CD8-positive, alpha-beta memory T cell (primary cell): ENCODE measurements at places on chromosomes 5 and 9. TPM values are rescaled to one million over a fixed set of nuclear protein-coding genes. Genes with fewer than 3 reads are reported as not detected.

The ACER2 gene
- total RNA-seq: 3.0 TPM

The GFPT2 gene
- total RNA-seq: 1.7 TPM

The LRRC70 gene
- total RNA-seq: 0.60 TPM

The ANAPC2 gene
- 50.2 TPM for total RNA-seq

DNA sequence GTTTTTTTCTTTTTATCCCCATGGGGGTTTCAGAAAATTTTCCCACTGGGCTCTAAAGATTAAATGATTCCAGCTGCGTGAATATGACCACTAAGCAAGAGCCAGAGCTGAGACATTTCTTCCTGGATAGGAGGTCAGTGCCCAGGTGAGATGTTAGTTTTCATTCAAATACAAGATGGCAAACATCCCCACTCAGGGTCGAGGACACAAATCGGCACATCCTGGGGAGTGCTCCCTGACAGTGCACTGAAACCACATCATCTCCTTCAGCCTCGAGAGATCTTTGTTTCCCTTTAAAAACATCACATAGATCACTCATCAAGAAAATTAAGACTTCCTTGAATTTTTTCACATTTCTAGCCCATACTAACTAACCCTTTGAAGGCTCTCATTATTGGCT is 273.2 kb upstream of the PANK3 start:
- no peak for DNase-seq

DNA sequence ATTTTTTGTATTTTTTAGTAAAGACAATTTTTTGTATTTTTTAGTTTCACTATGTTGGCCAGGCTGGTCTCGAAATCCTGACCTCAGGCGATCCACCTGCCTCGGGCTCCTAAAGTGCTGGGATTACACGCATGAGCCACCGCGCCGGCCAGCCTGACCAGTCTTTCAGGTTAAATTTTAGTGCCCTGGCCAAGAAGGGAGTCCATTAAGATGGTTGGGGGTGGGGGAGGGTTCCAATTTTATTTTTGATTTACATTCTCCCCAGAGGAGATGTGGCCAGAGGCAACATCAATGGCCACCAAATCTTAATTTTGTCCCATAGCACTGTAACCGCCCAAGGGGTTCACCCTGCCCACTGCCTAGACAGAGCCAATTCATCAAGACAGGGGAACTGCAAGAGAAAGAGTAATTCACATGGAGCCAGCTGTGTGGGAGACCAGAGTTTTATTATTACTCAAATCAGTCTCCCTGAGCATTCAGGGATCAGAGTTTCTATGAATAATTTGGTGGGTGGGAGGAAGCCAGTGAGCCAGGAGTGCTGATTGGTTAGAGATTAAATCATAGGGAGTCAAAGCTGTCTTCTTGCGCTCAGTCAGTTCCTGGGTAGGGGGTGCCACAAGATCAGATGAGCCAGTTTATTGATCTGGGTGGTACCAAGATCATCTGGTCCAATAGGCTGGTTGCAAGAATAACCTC is 24.7 kb downstream of the TBCA start:
- DNase-seq: no peak

- no peak for DNase-seq
These were observed 6.1 kb downstream of the SLC31A1 start for GRCh38 chr9:113227436-113227835.

- no peak for DNase-seq
These were observed 18.7 kb upstream of the PARP8 start for GRCh38 chr5:50647726-50648125.

- DNase-seq: no peak
These were observed 60.2 kb downstream of the ARHGAP26 start for GRCh38 chr5:142830241-142831008.

GRCh38 chr9:137789295-137789895 is 88.2 kb upstream of the CACNA1B start:
- no peak for DNase-seq

DNA sequence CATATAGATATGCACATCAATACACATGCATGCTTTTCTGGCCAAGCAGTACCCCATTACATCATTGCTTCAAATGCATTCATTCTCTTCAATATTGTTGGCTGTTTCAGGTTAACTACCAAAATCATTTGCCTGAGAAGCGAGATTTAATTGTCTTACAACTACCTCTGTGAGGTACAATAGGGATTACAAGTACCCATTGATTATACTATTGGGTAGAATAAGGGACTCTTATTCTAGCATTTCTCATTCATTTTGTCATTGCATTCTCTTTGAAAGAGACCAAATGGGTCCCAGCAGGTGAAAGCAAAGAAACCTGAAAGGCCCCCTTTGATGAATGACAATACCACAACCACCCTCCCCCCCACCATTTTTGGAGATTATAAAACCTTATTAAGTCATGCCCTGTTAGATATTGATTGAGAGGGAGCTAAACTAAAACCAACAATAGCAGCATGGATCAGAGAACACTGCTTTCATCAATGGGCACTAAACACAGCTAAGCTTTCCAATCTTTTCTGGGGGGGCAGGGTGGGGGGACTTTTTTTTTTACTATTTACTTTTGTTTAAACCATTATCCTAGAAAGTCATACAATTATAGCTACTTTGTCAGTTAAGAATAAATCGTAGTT is 375.0 kb upstream of the CCNH start:
- DNase-seq: no peak

DNA sequence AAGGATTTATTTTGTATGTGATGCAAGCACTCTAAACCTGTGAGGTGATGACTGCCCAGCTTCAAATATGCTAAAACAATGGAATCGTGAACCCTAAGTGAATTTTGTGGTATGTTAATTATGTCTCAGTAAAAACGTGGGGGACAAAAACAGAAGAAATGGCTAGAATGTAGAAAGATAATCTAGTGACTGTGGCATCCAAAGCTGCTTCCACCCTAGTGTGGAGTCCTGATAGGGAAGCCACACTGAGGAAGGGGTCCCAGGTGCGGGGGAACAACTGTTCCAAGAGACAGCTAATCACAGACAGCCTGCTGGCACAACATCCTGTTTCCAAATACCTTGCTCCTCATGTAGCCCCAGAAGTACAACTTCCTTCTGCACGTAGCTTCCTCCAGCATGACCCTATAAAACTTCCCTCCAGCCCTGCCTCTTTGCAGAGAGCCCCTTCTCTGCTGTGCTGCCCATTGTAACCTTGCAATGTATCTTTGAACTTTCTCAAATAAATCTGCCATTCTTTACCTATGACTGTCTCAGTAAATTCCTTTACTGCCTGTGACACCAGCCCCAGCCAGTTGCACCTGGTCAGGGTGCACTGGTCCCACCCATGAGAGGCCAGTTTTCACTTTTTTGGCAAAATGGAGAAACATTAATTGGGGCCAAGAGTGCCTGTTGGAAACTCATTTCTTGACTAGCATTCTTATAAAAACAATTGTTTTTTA is 4.9 kb downstream of the GMCL2 start:
- DNase-seq: no peak

DNA sequence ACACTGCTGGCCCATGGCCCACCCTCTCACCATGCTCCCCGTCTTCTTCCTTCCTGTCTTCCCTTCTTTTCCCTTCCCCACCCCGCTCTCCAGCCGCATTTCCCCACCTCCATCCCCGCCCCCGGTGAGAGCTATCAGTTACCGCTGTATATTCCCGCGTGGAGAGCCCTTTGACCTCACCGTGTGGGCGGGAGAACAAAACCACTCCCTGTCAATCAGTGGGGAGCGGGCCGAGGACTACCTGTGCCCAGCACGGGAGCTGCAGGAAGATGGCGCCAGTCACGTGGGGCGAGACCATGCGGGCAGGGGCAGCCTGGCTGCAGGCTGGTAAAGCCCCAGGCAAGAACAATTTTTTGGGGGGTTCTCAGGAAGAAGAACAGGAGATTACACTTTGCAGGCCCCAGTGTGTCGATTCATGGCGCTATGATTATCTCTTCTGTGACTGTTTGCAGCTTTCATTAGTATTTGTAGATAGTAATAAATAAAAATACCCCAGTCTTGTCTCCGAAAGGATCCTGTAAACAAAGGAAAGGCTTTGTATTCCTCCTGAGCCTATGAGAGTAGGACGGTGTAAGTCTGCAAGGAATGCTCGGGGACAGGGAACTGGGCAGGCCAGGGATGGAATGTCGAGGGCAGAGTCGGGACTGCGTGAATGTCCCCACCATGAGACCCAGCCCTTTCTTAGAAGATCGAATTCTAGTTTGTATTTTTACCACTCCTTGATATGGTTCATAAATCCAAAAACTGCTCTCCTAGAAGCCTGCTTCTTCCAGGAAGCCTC is 14.8 kb upstream of the DMRT1 start:
- no peak for DNase-seq

DNA sequence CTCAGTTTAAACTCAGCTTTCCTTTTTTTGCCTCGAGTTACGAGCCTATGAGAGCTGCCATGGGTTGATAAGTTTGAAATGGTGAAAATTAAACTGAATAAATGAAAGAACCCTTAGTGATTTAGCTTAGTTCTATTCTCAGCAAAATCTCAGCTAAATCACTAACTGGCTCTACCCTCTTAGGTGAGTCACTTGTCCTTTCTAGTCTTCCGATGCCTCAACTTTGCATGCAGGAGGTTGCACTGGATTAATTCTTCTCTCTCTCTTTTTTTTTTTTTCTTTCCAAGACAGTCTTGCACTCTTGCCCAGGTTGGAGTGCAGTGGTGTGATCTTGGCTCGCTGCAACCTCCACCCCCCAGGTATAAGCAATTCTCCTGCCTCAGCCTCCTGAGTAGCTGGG is 83.9 kb downstream of the PAPPA start:
- no peak for DNase-seq

DNA sequence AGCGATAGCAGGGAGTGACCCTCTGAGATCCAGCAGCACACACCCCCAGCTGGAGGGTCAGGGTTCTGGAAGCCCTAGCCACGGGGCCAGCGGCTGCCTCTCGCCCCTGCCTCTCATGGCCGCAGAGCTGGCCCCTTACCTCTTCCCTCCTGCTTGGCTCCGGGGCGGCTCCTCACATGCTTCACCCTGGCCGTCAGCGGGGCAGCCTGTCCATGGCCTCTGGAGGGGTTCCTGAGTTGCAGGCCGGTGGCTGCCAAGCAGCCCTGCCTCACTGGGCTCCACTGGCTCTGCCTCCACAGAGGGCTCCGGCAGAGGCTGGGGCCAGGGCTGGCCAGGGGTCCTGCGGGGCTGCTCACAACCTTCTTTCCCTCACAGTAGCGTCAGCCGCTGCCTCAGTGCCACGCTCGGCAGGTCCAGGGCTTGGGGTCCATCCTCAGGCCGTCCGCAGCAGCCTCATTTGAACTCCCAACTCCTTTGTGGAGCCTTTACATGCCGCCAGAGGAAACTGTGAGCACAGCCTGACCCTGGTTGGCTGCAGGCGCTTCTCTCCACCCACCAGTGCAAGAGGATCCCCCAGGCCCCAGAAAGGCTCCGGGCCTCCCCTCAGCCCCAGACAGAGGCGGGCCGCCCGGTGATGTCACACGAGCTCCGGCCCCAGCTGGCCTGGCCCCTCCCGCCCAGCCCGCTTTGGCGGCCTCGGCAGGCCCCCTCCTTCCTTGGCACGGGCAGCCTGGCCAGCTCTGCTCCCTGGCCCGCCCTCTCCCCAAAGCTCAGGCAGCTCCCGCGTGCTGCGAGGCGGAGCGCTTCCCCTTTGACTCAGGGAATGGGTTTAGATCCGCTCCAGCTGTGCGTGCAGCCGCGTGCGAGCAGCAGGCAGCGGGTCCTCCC is at the start of gene ANGPTL2:
Gene ANGPTL2, minus strand, starts transcription at position 460 of the 888 bp plus-strand sequence. CDS start 13,904 bp downstream, outside the sequence.
- DNase-seq: no peak
